Stimulated activated CD8-positive, alpha-beta memory T cell treated with anti-CD3 and anti-CD28 coated beads, Interleukin-7, amount 100 ng/mL, for 1 hour (primary cell): ENCODE measurements at places on chromosomes 2 and 18.

GRCh38 chr2:61841286-61841685, 12.6 kb downstream of the FAM161A start:
- no peak for DNase-seq

DNA sequence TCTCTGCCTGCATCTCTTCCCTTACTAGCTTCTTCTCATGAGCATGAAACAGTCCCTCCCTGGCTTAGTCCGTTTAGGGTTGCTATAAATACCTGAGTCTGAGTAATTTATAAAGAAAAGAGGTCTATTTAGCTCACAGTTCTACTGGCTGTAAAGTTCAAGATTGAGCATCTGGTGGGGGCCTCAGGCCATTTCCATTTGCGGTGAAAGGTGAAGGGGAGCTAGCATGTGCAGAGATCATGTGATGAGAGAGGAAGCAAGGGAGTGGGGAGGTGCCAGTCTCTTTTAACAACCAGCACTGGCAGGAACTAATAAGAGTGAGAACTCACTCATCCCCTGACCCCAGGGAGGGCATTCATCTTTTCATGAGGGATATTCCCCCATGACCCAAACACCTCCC, 26.8 kb downstream of the RHBDD1 start:
- no peak for DNase-seq

DNA sequence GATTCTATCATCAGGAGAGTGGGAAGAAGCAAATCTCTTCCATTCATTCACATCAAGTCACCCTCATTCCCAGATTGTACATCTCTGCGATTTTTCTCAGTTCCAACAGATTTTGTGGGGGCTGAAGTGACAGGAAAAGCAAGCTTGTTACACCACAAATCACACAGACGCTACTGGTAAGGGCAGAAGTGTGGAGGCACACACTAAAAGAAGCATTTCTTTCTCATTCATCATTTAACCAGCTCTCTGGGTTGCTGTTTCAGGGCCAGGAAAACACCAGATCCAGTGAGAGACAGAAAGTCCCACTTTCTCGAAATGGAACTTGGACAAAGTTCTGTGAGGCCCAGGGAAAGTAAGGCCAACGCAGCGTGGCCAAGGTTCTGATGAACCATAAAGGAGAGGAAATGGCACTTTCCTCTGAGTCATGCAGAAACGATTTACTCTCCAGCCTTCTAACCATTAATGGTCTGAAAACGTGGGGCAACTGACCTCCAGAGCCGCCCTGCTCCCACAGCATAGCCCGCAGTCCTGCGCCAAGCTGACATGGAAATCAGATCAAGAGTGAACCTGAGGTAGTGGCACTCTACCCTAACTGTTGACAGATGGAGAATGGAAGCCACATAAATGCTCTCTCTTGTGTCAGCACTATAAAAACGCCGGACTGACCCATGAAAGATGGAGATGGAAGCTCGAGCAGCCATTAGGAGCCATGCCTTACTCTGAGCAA, 191.0 kb downstream of the C1D start:
- no peak for DNase-seq

DNA sequence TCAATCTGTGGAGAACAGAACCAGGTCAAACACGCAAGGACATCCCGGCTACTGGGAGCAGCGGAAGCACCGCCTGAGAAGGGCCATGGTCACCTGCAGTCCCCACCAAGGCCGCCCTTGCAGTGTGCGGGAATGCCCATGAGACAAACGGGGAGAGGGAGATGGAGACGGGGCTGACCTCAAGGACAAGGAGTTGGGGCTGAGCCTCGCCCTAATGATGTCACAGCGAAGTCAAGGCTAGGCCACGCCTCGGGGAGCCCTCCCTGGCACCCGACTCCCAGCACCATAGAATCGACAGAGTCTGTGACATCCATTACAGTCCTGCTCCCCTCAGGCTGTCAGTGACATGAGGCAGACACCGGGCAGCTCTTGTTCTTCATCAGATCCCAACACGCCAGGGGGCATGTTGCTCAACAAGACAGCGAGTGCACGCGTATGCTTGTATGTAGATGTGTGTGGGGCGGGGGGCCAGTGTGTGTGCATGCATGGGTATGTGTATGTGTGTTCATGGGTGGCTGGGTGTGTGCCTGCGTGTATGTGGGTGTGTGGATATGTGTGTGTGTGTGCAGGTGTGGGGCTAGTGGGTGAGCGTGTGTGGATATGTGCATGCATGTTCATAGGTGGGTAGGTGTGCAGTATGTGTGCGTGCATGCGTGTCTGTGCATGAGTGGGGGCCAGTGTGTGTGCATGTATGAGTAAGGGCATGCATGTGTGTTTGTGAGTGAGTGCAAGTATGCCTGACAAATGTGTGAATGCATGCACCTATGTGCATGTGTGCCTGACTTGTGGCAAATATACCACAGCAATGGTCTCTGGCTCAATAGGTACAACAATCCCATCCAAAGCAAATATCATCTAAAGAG, 57.0 kb downstream of the ANKMY1 start:
- no peak for DNase-seq

GRCh38 chr2:40279482-40279881, 172.4 kb downstream of the SLC8A1 start:
- DNase-seq, result no peak

- DNase-seq, result no peak
Measured at GRCh38 chr2:106531676-106532214, 44.6 kb downstream of the CD8B2 start.

- no peak for DNase-seq
Measured at GRCh38 chr2:222293660-222294630, 4.9 kb downstream of the PAX3 start.

GRCh38 chr2:55768991-55769390, 75.3 kb upstream of the PNPT1 start:
- DNase-seq, result no peak

GRCh38 chr2:184875212-184875611, 276.9 kb downstream of the ZNF804A start:
- no peak for DNase-seq

GRCh38 chr2:43495727-43496126, 100.1 kb downstream of the THADA start:
- DNase-seq, result no peak

- DNase-seq, result no peak
Measured at GRCh38 chr2:120472031-120472430, 126.1 kb downstream of the INHBB start.

- DNase-seq, result no peak
Measured at GRCh38 chr2:70936979-70937811, 1.5 kb downstream of the ATP6V1B1 start.

DNA sequence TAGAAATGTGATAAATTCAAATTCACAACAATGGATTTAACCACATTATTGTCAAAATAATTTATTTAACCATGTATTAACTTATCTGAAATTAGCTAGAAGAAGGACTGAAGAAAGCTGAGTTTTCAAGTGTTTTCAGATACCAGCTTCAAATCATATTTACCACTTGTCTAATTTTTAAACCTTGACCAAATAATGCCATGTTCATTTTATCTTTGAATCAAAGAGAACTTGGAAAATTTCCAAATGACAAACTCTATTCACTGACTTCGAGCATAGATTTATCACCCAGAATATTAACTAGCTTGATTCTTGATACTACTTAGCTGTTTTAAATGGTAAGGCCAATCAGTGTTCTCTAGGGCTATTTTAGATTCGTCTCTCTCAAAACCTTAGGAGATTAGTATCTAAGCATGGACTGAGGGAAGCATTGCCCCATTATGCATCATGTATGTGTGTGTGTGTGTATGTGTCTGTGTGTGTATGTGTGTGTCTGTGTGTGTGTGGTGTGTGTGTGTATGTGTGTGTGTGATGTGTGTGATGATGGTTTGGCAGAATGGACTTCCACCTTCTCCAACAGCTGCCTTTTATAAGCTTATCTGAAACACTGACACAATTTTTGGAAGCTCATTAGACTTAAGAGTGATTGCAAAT, 667.5 kb upstream of the FANCL start:
- DNase-seq, result no peak

- no peak for DNase-seq
Measured at GRCh38 chr2:231197706-231198290, 633 bp upstream of the ARMC9 start.

DNA sequence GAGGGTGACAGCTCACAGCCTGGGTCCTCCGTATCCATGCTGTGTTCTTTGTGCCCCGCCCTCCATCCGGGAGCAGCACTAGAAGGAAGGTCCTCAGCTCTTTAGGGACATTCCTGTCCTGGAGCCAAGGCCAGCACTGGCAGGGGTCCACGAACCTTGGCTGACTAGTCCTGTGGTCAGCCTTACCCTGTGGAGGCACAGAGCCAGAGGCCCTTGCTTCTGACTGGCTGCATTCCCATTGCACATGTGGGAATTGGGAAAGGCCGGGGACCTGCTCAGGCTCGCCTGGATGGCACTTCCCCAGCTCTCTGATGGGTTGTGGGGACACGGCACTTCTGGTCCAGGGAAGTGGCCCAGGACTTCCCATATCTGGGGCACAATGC, 24.9 kb upstream of the RHOB start:
- DNase-seq, result no peak

GRCh38 chr18:50749945-50750344, 69.9 kb downstream of the MRO start:
- DNase-seq, result no peak

DNA sequence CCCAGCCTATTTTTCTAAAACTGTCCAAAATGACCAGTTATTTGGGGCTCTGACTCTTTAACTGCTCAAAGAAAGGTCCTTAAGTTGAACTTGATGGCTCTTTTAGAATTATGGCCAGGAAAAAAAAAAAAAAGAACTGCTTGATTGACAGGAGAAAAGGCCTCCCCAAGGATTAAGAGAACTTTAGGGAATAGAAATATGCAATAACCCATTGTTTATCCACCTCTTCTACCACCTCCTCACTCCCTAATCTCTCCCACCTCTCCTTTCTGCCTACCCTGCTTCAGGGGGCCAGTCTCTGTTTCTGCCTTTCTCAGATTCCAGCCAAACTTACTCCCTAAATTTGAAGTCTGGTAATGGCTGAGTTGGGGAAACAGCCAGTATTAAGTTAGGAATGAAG, 5.7 kb upstream of the STRN start:
- DNase-seq, result no peak

DNA sequence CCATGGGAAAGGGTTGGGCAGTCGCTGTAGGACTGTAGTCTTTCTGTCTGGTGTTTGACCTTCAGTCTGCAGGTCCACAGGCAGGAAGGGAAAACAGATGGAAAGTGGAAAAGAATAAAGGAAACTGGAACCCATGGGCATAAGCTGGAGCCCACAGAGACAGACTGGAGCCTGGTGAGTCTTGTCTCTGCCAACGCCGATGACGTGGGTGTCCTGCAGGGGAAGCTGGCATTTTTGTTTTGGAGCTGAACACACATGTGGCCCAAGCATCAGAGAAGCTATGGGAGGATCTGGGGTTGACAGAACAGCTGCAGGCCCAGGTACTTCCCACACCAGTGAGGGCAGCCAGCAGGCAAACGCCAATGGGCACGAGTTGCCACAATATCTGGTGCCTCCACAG, 28.2 kb upstream of the SOCS6 start:
- no peak for DNase-seq

DNA sequence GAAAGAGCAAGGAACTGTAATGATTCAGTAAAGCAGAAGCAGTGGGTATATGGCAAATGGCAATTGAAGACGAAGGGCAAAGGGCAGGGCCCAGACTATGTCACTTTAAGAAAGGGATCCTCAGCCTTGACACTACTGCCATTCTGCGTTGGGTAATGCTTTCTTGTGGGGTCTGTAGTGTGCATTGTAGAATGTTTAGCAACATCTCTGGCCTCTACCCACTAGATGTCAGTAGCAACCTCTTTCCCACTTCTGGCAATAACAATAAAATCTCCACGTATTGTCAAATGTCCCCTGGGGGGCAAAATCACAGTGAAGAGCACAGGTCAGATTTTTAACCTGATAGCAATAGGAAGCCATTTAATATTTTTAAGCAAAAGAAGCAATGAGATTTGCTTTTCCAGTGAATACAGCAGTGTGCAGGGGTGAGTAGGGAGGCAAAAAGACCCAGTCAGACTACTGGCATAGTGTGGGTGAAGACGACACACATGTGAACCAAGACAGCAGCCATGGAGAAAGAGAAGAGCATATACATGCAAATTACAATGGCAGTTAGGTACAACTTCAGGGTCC, 209.5 kb downstream of the DYM start:
- DNase-seq, result no peak

GRCh38 chr18:59189008-59189407, 30.9 kb upstream of the GRP start:
- no peak for DNase-seq

- DNase-seq, result no peak
Measured at GRCh38 chr18:50721451-50722120, 98.2 kb downstream of the MRO start.

DNA sequence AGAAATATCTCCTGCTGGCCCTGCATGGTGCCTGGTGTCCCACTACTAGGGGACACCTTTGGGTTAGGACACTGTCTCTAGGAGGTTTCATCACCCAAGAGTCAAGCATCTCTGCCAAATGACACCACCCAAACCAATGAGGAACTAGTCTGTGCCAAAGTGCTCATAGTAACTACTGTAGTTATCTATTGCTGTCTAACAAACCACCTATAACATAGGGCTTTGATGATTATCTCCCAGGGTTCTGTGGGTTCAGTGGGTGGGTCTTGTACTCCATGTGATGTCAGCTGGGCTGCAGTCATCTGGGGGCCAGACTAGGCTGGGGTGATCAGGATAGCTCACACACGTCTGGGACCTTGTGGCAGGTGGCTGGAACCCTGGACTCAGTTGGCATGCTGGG, 59.8 kb downstream of the EPAS1 start:
- no peak for DNase-seq

GRCh38 chr2:231865222-231865621, 61.0 kb downstream of the NPPC start:
- DNase-seq, result no peak

- no peak for DNase-seq
Measured at GRCh38 chr2:41483982-41484857, 563.6 kb upstream of the PKDCC start.

- DNase-seq, result no peak
Measured at GRCh38 chr18:69491576-69491975, 90.9 kb downstream of the DOK6 start.

DNA sequence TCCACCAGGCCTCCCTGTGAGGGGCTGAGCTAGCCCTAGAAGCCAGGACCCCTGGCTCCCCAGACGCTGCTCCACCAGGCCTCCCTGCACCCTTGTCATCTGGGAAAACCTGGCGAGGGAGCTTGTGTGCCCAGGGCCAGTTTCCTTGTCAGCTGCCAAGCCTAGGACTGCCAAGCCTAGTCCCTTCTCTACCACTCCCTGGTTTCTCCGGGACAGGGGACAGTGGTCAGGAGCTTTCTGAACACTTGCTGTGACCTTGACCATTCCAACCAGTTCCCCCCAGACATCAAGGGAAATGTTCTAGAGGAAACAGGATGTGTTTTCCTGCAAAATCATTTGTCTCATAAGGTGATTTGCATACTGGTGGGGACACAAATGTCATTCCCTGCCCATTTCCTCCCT, 41.3 kb upstream of the MRPL33 start:
- no peak for DNase-seq
